ENCODE measurements at places on chromosomes 6 and 20.

DNA sequence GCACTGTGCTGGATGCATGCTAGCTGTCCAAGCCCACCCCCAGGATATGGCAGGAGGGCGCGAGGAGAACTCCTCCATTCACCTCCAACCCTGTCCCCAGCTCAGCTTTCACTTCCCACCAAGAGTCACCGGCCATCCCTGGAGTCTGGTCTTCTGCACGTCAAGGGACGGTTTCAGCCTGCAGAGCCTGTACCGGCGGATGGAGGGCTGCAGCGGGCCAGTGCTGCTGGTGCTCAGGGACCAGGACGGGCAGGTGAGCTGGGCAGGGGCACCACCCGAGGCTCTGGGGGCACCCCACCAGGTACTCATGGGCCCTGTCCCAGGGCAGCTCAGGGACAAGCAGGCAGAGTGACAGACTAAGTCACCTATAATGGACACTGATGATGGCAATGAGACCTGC is 3.0 kb downstream of the TLDC2 start:
- no peak for DNase-seq

DNA sequence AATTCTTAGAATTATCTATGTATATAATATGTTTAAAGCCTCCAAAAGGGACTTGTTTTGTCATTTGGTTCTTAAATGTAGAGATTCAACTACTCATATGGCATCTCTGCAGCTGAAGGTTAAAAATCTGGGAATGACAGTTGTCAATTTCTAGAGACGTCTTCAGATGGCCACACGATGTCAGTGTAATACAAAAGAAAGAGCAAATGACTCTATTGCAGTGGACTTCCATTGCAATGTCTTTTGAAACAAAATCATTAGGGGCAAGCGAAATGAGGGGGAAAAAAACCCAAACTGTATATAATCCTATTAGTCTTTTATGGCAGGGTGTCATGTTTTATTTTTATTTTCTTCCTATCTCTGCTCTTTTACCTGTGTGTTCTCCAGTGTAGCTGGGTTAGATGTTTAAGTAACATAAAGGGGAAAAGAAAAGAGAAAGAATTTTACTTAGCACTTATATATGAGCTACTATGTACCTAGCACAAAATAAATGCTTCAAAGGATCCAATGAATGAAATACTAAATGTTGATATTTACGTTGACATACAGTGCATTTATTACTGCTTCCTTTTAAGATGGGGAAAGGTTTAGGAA is 26.2 kb downstream of the CCN2 start:
- DNase-seq = no peak

- DNase-seq = no peak
Measured at GRCh38 chr6:156191895-156192294, 585.3 kb upstream of the ARID1B start.

GRCh38 chr20:63697868-63698545 is 1.6 kb downstream of the TNFRSF6B start:
- no peak for DNase-seq

- DNase-seq = no peak
Measured at GRCh38 chr20:63448031-63448430, 24.4 kb downstream of the KCNQ2 start.

GRCh38 chr6:148074738-148075137 is 267.9 kb upstream of the SASH1 start:
- no peak for DNase-seq

- DNase-seq = no peak
Measured at GRCh38 chr20:46377518-46377917, 28.9 kb downstream of the ELMO2 start.

GRCh38 chr6:70186461-70186860 is 116.4 kb downstream of the COL9A1 start:
- DNase-seq = no peak

DNA sequence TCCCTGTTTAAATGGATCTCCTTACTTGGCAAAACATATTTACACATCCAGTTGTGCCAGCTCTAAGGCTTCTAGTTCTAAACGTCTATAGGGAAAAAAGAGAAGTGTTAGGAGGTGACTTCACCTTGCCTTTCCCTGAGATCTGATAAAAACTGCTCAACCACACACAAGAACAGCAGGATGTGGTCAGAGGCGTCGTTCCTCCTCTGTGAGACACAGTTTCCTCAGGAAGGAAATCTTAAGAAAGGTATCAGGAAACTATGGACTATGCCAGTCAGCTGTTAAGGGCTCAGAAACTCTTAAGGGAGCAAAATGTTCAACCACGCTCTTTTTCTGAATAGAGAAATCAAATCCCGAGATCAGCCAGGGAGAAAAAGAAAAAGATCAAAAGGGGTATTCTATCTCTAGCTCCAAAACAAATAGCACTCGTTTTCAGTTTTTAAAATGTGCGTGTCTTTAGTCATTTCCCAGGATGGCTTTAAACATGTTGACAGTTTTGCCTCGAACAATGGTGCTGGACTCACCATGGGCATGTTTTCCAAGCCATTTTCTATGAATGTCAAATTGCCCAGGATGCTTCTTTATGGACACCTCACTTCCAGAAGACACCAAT is 154.5 kb downstream of the HACE1 start:
- peak; percentile 53 for DNase-seq

DNA sequence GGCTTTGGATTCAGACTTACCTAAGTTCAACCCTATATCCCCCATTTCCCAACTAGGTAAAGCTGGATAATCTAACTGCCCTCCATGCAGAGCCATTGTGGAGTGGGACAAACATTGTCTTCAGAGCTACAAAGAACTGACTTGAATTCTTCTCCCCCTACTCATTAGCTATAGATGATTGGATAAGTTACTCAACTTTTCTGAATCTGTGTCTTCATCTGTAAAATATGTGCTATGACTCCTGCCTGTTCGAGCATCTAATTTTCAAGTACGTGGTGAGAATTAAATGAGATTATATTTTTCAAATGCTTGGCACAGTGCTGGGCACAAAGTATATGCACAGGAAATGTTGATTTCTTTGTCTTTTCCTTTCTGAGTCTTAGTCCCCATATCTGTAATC is 240.3 kb upstream of the TCF21 start:
- no peak for DNase-seq

GRCh38 chr6:169975701-169976100 is 224.3 kb downstream of the ERMARD start:
- DNase-seq = no peak

DNA sequence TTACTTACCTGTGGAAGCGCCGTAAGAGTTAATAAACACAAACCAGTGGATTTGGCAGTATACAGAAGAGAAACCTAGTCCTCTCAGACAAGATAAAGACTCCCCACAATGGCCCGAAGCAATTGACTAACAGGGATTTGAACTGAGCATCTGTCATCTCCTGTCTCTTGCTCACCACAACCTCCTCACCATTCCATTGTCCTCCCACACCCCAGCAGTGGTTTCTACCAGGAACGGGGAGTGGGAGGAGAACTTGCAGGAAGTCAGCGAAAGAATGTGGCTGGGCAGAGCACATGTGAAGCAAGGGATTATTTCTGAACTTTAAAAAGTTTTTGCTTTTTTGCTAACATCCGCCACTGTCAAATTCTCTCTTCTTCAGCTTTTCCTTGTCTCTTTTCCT is 24.6 kb upstream of the TAAR1 start:
- DNase-seq = no peak

GRCh38 chr6:108651340-108652227 is 90.9 kb downstream of the FOXO3 start:
- DNase-seq = no peak

GRCh38 chr6:2695454-2696095 is 55.1 kb downstream of the MYLK4 start:
- no peak for DNase-seq

- DNase-seq = no peak
Measured at GRCh38 chr6:36719126-36719525, 21.5 kb downstream of the RAB44 start.

DNA sequence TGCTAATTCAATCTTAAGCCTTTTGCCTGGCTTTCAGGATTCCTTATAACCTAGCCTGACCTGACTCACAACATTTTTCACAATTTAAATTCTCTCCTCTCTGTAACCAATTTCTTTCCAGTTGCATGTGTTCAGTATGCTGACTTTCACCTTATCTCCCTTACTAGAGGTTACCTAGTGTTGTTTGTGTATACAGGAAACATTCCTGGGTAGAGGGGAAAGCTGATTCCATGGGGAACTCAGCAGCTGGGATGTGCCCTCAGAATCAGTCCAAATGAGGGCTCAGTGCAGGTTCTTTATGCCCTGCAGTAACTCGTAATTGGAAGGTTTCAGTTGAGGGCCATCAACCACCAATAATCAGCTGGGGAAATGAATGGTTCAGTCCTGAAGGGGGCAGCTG is 18.5 kb downstream of the PKIB start:
- no peak for DNase-seq

GRCh38 chr6:113147544-113147943 is 709.6 kb upstream of the MARCKS start:
- no peak for DNase-seq

DNA sequence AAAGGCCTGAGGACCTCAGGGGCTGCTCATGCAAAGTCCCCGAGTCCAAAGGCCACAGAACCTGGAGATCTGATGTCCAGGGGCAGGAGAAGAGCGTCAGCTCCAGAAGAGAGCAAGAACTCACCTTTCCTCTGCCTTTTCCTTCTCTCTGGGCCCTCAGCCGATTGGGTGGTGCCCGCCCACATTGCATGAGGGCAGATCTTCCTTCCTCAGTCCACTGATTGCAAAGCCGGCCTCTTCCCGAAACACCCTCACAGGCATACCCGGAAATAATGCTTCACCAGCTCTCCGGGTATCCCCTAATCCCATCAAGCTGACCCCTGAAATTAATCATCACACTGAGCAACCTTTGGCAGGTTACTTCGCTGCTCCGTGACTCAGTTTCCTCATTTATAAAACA is 33.4 kb downstream of the SPDEF start:
- no peak for DNase-seq

DNA sequence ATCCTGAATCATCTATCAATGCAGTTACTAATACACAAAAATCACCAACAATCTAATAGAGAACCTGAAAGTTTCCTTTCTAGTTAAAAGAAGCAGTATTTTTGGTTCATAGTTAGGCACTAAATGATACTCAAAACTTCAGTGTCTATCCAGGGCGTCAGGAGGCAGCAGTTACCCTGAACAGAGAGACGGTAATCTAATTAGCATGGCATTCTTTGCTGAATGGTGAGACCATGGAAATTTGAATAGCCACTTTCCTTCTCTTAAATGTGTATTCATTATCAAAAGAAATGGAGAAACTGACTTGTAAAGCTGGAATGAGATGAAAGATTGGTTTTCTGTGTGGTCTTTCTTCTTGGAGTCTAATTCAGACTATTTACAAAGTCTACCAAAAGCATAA is 146.6 kb upstream of the BMP5 start:
- no peak for DNase-seq

DNA sequence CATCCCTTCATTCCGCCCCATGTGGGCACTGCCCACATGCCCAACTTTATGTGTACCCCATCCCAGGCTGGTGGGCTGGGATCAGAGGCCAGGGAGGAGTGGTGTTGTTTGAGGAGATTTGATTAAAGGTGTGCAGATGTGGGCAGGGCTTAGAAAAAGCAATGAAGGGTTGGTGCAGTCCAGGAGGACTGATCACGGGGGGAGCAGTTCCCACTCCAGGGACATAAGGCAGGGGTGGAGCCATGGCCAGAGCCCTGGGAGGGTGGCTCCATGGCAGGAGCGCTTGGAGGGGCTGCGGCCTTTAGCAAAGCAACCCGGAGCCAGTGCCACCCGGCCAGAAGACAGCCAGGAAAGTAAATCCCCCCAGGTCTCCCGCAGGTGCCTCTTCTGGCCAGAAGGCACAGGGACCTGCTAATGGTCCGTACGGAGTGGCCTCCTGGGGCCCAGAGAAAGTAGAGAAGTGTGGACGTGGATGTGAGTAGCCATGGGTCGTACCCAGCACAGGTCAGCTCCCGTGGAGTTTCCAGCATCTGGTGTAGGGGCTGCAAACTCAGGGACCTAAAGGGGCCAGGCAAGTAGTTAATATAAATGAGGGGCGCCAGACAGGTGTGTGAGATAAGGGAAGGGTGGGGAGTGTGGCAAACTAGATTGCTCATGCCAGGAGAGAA is 62.1 kb upstream of the APCDD1L start:
- no peak for DNase-seq

GRCh38 chr6:65259059-65259458 is 448.0 kb downstream of the EYS start:
- no peak for DNase-seq

GRCh38 chr6:12909833-12910232 is 193.3 kb downstream of the PHACTR1 start:
- DNase-seq = no peak

DNA sequence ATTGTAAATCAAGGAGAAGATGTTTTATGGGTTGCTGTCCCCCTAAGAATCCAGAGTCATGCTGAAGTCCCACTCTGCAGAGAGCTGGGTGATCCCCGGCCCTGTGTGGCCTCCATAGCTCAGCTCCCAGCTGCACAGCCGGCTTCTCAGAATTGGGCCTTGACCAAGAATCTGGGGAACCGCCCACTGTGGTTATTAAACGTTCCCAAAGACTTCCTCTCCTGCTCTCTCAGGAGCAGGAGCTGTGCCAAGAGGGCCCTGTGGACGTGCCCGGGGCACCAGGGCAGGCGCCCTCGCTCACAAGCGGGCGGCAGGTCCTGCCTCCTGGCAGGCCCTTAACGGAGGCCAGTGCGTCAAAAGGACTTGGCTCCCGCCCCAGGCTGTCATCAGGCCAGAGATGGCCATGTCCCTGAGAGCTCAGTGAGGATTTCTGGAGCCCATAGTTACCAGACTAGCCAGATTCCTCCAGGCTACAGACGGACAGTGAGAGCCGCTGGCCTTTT is 30.4 kb downstream of the ZC3H12D start:
- no peak for DNase-seq

DNA sequence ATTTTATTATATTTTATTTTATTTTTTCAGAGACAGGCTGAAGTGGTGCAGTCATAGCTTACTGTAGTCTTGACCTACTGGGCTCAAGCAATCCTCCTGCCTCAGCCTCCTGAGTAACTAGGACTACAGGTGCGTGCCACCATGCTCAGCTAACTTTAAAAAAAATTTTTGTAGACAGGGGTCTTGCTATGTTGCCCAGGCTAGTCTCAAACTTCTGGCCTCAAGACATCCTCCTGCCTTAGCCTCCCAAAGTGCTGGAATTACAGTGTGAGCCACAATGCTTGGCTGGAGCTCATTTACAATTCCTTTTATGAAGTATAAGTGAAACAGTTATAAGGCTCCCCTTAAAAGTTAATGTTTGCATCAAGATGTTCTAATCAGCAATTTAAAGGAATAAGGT is 14.5 kb downstream of the FUCA2 start:
- no peak for DNase-seq

GRCh38 chr6:44253307-44254101 is 3.8 kb downstream of the SLC35B2 start:
- DNase-seq = peak; percentile 71

DNA sequence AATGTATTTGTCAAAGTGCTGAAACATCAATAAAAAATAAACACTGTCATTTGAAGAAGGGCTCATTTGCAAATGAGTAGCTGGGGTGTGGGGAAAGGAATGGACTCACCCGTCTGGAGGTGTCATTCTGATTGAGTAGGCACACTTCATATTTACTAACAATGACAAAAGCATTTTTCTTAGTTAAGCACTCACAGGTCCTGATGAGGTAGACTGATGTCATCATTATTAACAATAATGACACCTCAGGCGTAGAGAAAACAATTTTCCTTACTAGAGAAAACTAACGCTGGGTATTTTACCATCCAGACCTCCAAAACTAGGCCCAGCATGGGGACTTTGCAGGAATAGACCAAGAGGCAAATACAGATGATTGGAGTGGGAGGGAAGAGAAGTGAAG is 76.0 kb downstream of the UNC5CL start:
- no peak for DNase-seq
